ENCODE measurements at places on chromosomes 11 and 22.

DNA sequence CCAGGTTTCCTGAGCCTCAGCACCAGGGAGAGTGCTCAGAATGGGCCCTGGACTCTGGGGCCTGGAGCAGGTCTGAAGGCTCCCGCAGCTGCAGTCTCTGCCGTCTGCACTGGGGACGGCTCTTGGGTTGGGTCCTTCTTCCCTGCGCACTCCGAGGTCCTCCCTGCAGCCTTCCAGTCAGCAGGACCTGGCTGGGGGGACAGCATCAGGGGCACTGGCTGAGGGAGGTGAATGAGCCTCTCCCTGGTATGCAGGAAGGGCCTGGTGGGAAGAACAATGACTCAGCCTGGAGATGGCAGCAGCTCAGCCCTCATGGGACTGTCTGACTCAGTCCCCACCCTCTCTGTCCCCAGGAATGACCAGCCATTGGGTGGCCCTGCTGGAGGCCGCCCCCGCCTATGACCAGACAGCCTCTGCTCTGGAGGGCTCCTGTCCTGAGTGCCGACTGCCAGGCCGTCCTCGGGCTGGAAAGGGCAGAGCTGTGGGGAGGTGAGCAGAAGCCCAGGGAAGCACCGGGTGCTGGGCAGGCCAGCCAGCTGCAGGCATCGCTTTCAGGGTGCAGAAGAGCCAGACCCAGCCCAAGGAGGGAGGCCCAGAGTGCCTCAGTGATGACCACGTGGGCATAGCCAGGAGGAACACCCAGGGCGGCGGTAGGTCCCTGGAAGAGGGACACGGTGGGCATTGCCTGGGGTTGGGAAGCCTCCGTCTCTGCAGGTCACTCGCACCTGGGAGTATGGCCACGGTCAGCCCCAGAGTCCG, 455.0 kb downstream of the BRD1 start:
- DNase-seq = no peak

GRCh38 chr11:27857014-27857413, 156.8 kb upstream of the BDNF start:
- DNase-seq = no peak

DNA sequence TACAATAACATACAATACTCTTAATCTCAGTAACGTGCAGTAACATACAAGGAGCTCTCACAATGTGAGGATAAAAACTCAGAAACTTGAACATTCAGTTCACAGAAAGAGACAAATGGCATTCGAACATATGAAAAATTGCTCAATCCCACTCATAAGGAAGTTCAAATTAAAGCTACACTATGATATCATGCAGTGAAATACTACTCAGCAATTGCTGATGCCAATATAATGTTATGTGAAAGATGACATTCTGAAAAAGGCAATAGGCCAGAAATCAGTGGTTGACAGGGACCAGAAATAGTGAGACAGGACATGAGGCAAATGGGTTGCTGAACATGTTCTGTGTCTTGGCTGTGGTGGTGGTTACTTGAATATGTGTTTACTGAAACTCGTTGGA, 33.7 kb upstream of the PITPNB start:
- no peak for DNase-seq

DNA sequence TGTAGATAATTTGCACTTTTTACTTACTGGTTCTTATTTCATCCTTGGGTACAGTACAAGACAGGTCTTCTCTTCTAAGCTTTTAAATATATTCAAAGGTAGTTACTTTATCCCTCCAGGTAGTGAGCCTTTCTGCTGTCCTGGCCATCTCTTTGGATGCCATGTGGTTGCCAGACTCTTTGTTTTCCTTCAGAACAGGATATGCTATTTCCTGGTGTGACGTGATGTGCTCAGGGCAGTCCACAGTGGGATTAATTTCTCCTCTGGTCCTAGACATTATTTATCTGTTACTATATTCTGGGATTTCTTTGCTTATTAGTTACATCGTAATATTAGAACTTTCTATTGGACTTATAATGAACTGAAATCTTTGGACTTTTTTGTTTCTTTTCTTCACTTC, 63.7 kb downstream of the PPP6R3 start:
- DNase-seq = no peak

- DNase-seq = no peak
These were observed 27.3 kb upstream of the NFRKB start for GRCh38 chr11:129922674-129923073.

DNA sequence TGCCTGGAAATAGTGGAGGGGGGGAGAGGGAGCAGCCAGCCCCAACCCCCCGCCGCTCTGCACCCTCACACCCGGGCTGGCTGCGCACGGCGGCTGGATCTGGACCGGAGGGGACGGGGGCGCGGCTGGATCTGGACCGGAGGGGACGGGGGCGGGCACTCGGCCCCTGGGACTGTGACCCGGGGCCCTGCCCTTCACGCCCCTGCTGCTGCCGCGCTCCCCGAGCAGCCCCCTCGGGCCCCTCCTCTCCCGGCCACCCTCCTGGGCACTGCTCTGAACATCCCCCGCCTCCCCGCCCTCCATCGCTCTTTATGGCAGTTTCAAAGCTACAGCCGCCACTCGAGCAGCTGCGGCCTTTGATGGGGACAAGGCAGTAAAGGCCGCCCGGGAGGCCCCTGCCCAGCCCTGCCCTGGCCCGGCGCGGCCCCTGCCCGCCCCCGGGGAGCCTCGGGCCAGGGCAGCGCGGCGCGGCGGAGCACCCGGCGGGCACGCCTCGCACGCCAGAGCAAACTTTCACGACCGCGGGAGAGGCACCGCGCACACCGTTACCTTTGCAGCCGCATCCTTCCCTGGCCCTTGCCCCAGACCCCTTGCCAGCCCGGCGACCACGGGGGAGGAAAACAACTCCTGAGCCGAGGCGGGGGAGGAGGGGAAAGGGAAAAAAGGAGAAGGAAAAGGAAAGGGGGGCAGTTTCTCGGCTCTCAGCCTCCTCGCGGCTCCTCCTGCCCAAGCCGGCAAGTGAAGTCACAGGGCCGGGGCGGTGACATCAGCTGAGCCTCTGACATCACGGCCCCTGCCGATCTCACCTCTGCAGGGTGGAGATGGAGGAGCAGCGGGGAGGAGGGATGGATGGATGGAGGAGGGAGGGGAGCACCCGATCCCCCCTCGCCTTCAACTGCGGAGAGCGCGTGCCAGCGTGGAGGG, 13.1 kb upstream of the TCF20 start:
- DNase-seq = no peak

DNA sequence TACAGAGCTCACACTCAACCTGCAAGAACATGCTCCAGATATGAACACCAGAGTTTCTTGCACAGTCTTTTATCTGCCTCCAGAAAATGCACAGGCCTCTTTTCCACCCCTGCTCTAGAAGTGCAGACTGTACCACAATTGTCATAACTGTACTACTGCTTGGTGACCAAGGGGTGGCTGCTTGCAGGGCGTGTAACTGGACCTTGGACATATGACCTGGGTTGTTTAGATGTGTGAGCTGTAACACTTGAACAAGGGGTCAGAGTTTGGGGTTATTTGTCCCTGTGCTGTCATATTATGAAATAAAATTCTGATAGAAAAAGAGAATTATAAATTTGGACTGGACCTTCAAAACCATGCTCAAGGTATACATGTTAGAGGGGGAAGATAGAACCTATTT, 1185.5 kb downstream of the FAM181B start:
- DNase-seq = no peak

- DNase-seq = no peak
These were observed 53.2 kb upstream of the CDON start for GRCh38 chr11:126115816-126116331.

DNA sequence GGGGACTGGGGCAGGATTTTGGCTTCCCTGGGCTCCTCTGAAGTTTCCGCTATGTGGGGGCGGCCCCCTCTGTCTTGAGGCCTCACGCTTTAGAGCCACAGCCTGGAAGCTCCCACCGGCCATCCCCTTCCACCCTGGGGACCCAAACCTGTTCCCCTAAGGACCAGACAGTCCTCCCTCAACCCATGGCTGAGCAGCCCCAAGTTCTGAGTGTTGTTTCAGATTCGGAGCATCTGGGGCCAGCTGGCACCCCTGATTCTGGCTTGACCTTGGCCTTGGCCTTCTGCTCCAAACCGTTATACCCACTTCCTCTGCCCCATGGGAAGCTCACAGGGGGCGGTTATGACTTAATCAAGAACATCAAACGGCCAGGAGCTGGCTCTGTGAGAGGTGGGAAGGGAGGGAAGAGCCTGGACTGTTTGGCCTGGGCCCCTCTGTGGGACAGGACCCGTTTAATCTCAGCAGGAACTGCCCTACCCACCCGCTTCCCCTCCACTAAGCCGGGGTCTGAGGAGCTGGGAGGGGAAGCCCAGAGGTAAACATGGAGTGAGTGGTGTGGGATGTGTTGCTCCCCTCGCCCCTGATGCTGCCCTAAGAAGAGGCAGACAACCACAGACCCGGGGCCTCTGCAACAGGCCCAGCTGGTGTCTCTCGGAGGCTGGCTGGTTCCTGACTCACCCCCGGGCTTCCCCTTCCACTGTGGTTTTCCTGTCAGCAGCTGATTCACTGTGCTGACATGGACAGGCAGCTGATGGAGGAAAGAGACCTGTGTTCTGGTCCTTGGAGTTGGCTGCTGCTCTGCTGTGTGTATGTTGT, 3.4 kb downstream of the CD82 start:
- peak; percentile 75 for DNase-seq

- DNase-seq = no peak
These were observed 40.2 kb downstream of the RRP8 start for GRCh38 chr11:6563121-6563619.

DNA sequence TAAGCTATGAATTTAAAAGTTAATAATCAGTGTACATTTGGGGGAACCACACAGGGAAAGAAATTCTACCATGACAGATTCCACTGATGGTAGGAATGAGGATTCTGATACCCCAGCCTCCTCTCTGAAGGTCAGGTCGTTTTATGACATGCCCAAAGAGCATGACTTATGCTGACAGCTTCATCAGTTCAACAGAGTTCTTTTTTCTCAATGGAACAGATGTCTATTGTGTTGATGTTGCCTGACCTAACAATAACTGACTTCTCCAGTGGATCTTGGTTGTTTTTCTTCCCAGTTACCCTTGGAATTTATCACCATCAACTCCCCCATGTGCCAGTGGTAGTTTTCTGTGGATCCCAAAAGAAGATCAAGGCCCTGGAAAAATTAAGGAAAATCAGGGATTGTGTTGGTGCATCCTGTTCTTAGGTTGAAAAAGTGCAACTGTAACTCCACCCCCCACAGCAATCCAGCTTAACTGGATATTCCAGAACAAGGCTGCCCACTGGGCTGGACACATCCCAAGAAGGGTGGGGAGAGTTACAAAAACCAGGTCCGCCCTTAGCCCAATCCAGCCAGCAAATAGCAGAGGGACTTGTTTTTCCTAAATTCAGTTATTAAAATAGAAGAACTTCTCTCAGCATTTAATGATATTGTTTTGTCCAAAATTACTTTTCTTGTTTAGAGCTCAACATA, 31.5 kb upstream of the CAT start:
- no peak for DNase-seq

DNA sequence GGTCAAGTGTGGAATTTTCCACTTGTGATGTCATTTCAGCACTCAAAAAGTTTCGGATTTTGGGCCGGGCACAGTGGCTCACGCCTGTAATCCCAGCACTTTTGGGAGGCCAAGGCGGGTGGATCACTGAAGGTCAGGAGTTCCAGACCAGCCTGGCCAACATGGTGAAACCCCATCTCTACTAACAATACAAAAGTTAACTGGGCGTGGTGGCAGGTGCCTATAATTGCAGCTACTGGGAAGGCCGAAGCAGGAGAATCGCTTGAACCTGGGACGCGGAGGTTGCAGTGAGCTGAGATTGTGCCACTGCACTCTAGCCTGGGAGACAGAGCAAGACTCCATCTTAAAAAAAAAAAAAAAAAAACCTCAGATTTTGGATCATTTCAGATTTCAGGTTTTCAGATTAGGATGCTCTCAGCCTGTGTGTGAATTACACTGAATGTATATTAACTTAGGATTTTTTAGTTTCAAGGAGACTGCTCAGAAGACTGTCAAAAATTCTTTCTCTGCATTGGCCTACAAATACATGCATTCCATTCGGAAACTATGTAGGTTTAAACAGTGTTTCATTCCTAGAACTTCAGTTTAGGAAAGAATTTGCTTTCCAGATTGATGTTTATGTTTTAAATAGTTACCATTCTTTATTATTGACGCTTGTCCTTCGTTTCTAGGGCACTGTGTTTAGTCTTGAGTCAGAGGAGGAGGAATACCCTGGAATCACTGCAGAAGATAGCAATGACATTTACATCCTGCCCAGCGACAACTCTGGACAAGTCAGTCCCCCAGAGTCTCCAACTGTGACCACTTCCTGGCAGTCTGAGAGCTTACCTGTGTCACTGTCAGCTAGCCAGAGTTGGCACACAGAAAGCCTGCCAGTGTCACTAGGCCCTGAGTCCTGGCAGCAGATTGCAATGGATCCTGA, 48.0 kb downstream of the BID start:
- DNase-seq = no peak

DNA sequence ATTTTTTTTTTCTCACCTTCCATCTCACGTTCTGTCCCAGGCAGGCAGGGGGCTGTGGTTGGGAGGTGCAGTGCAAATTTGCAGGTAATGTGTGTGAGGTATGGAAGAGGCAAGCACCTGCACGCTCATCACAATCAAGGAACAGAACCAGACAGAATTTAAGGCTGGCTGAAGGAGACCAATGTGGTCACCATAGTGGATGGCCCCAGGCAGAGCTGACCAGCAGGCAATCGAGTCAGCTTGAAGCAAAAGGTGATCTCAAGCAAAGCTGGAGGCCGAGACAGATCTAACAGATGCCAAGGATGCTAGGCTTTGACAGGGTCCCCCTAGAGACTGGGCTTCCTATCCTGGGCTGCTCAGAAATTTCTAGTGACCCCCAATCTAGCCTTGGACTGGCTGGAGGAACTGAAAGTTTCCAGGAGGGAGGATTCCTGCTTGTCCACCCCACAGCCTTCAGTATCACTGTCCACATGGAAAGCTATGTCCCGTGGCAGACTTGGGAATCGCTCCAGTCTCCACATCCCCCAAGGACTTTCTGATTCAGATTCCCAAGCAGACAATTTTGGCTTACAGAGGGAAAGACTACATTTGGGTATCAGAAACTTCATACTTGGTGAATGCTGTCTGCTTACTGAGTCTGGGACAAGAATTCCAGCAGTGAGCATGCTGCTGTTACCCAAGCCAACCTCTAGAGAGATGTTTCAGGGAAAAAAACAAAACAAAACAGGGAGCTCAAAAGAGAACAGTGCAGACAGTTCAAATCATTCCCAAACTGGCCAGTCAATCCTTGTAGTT, 9.0 kb upstream of the MICAL3 start:
- no peak for DNase-seq

DNA sequence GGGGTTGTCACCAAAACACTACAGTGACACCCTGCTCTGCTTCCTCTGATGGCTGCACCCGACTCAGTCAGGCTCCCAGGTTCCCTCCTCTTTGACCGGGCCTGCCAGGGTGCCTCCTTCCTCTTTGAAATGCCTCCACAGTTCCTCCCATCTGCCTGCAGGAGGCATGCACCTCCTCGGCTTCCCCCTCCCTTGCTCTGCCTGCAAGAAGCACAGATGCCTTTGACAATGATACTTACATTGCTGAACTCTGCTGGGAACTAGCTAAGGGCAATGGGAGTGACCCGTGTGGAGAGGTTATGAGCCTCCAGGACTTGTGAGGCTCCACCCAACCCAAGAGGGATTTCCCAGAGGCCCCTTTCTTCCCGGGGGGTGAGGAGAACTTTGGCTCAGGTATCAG, 674.1 kb downstream of the OPCML start:
- DNase-seq = no peak

Measured in activated CD8-positive, alpha-beta memory T cell treated with anti-CD3 and anti-CD28 coated beads for 1 hour (primary cell).